ENCODE measurements at places on chromosomes 5 and 9.

DNA sequence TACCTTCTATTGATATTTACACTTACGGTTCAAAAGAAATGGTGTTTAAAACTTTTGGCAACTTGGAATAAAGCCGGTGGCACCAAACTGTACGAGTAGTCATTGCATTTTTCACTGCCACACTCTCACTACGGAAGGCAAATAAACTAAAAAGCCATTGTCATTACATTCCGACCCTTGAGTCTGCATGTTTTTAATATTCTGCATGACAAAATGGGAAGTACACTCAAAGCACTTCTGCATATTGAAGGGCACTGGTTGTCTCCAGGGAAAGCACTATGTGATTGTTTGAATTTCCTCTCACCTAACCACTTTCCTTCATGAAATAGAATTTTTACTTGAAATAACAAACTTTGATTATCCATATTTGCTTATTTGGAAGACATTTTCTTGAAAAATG is 426.3 kb downstream of the CETN3 start:
- DNase-seq, result no peak

- DNase-seq, result no peak
Measured at GRCh38 chr9:117886616-117887015, 182.4 kb downstream of the TLR4 start.

- DNase-seq, result no peak
Measured at GRCh38 chr9:14314424-14314928, 535 bp upstream of the NFIB start.

DNA sequence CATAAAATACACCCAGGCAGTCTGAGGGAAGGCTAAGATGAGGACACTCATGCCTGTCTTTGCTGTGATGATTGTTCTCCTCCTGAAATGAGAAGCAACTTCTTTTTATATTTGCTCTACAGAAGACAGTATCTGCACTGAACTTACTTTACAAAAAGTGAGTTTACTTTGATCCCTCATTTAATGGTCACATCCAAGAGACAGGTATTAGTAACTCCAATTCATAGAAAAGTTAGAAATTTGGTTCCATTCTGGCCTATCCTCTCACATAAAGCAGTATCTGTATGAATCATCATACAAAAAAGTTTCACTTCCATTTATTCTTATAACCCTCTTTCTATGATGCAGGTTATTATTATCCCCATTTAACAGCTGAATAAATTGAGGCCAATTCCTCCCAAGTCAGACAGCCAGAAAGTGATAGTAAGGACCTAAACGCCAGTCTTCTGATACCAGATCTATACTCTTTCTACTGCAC is 15.2 kb downstream of the TSTD2 start:
- DNase-seq, result no peak

DNA sequence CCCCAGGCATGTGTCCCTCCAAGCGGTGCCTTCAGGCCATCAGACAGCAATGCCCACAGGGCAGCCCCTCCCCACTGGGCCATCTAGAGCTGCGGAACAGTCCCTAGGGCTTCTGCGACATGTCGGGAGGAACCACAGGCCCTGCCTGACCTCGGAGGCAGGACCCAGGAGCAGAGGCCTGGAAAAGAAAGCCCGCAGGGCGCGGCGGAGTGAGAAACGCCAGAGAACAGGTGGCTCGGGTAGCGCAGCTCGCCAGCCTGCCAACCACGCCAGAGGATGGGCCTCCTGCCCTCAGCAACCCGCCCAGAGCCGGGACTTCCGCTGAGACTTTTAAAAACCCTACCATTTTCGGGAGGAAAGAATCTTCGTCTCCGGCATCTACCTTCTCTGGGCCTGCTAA is 715 bp downstream of the LCN8 start:
- no peak for DNase-seq

DNA sequence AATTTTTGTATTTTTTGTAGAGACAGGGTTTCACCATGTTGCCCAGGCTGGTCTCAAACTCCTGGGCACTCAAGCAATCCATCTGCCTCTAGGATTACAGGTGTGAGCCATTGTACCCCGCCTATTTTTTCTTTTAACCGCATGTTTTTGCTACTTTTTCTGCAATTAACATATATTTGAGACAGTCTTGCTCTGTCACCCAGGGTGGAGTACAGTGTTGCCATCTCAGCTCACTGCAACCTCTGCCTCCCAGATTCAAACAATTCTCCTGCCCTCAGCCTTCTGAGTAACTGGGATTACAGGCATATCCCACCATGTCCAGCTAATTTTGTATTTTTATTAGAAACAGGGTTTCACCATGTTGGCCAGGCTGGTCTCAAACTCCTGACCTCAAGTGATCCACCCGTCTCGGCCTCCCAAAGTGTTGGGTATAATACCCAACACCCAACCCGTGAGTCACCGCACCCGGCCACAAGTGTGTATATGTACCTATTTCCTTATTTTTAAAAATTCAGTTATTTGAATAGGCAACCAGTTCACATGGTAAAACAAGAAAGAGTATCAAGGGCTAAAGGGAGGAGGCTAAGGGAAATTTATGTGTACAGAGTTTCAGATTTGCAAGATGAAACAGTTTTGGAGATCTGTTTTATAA is 13.3 kb downstream of the PHAX start:
- no peak for DNase-seq

GRCh38 chr5:95731571-95732554 is 727 bp downstream of the RHOBTB3 start:
- DNase-seq, result no peak

DNA sequence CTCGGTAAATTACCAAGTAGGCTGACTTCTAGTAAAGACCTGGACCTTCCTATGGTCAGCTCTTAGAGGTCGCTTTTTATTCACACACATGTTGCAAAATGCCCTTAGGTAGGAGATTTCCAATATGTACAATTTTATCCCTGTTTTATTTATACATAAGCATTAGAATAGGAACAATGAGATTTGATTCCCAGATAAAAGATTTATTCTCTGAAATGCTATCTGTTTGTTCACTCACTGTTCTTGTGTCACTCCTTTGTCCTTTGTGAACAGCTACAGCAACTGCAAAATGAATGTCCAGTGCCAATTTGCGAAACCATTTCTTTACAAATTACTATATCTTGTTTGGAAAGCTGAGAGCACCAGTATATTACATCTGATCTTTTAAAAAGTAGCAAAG is 991.5 kb upstream of the TYRP1 start:
- DNase-seq, result no peak

GRCh38 chr5:150068071-150068470 is 18.3 kb downstream of the CSF1R start:
- DNase-seq, result no peak
